ENCODE measurements at places on chromosomes 13 and 19.

- DNase-seq = no peak
Observed at GRCh38 chr19:21587117-21587461, 81.7 kb downstream of the ZNF429 start.

- DNase-seq = peak; percentile 29
Observed at GRCh38 chr19:32675720-32676185, at the start of gene RGS9BP. Gene RGS9BP, plus strand, starts transcription at chr19:32675848. Its CDS starts 416 bp downstream, at chr19:32676264.

- DNase-seq = no peak
Observed at GRCh38 chr13:20608438-20609020, 41.6 kb downstream of the IFT88 start.

- no peak for DNase-seq
Observed at GRCh38 chr13:114120591-114121011, 11.8 kb downstream of the RASA3 start.

- no peak for DNase-seq
Observed at GRCh38 chr19:18401580-18402112, 4.2 kb upstream of the LRRC25 start.

DNA sequence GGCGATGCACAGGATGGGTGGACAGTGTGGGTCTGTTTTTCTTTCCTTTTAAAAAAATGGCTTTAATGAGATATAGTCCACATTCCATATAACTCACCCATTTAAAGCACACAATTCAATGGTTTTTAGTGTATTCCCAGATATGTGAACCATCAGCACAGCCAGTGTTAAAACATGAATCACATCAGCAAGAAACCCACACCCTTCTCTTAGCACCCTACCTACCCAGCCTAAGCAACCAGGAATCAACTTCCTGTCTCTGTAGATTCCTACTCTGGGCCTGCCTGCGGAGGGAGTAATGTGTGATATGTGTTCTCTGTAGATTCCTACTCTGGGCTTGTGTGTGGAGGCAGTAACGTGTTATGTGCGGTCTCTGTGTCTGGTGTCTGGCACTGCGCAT, 11.9 kb downstream of the TMEM255B start:
- DNase-seq = no peak

DNA sequence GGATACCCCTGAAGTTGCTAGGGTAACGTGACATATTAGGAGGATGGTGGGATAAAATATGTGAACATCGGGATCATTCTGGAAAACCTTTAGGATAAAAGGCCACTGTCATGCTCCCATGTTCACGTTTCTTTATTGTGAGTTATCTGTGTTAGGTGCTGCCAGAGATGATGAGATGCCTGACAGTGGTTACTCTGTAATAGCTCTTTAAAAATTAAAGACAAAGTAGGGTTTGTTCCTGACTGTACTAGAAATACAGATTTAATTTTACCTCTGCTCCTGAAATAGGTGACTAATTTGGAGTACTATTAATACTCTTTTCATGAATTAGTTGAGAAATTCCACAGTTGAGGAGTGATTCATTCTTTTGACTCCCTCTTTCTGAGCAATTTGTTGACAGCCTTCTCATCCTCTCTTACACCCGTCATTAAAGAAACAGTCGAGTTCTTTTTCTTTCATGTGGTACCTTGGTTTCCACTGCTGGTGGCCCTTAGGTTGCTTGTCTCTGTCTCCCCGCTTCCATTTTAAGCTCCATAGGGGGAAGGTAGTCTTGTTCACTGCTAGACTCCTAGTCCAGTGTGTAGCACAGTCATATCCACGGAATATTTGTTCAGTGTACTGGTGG, 28.4 kb downstream of the SAE1 start:
- DNase-seq = no peak

GRCh38 chr13:40152145-40152544, 496.7 kb downstream of the COG6 start:
- peak; percentile 20 for DNase-seq

DNA sequence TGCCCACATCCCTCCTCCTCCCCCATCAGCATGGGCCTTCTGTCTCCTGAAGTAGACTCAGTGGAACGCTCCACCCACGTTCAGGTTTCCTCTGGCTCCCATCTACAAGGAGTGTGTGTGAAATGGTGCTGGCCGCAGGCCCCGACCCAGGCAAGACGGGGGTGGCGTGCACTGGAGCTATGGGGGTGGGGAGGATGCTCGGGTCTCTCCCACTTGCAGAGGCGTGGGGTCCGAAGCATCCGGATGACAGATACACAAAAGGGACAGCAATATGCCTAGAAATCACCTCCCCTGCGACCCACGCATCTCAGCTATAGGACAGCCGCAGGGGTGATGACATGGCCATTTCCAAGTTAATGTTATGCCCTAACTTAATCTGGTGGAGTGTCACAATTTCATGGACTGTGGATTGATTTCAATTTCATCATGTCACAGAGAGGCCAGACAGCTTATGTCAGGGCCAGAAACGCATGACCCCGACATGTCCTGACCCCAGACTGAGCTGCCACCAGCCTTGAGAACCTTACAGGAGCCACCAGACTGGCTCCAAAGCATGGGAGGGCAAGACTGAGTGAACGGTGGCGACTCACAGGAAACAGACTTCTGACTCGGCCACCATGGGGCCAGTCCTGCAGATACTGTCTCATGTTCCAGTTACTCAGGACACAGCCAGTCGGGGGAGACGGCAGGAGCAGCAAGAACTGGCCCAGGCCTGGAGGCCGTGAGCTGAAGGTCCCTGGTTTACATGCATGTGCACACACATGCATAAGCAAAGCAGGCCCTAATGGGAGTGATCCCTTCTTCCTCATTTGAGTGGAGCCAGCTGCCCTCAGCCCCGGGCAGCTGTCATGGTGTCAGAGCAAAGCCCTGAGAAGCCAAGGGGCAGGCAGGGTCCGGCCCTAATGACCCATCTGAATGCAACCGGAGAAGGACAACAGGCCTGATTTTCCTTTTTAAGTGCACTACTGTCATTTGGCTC, 82.2 kb downstream of the SLC7A1 start:
- DNase-seq = no peak

All from AG09319 (cell line).